Fibroblast of skin of scalp (primary cell): ENCODE measurements at places on chromosomes 5 and 9.

DNA sequence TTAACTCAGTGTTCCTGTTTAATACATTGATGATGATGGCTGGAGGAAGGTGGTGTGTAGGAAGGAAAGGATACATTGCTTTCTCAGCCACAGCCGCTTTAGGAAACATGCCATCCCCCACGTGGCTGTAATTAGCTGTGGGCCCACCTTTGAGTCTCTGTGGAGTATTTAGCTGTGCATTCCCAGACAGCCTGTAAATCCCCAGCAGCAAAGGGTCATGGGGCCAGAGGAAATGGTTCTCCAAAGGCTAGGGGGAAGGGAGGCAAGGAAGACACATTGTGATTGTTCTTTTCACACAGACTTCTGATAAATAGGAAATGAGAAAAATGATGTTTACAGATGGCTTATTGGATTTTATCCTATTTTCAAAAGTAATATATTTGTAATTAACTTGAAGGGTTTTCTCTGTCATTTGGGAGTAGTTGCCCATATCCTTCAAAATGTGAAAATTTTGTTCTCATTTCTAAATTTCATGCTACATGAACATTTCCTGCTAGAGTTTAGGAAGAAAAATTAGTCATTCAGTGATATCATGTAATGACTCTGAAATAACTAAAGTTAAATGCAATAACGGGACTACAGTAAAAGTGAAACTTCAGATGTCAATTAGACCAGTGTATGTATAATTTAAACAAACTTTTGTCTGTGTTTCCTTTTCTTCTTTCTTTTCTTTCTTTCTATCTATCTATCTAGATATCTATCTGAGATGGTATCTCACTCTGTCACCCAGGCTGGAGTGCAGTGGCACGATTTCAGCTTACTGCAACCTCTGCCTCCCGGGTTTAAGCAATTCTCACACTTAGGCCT is 24.3 kb upstream of the F2R start:
- DNase-seq = peak; percentile 76

DNA sequence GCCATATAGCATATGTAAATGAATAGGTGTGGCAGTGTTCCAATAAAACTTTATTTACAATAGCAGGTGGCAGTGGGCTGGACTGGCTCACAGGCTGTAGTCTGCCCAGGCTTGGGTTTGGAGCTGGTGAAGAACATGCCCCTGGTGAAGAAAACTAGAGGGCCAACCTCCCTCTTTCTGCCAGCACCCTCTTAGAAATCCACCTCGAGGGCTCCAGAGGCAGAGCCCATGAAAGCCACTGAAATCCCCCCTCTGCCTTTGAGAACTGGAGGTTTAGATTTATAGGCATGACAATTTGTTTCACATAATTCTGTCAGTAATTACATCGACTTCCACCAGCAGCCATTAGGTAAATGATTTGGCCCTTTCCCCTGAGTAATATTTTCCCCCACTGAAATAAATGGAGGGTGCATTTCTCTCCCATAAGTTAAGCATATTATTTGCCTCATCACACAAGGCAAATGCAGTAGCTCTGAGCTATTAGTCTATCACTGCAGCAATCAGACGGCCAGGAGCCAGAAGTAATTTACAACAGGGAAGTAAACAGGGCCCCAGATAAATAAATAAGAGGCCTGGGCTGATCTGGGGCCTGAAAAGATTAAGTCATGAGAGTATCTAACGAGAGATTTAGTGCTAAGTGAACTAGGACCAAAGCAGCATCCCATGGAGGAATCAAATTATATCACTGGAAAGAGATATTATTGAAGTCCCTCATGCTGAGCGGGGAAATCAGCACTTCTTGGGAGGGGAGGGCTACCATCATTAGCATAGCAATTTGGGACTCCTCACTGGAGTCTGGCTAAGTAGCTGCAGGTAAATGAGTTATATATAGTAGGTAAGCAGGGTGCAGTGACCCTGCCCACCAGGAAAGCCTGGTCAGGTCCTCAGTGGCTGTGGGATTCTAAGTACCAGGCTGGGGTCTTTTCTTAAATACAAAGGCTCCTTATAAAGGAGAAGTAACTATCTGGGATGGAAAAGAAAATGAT is 123.9 kb downstream of the SLIT3 start:
- DNase-seq = no peak

- DNase-seq = no peak
These were observed 2.4 kb upstream of the OMD start for GRCh38 chr9:92426501-92427145.

GRCh38 chr5:11048760-11049159 is 287.7 kb upstream of the DAP start:
- DNase-seq = no peak

GRCh38 chr5:5954275-5954598 is 424.1 kb downstream of the MED10 start:
- DNase-seq = no peak

- no peak for DNase-seq
These were observed 36.4 kb upstream of the CCDC152 start for GRCh38 chr5:42720251-42720650.

DNA sequence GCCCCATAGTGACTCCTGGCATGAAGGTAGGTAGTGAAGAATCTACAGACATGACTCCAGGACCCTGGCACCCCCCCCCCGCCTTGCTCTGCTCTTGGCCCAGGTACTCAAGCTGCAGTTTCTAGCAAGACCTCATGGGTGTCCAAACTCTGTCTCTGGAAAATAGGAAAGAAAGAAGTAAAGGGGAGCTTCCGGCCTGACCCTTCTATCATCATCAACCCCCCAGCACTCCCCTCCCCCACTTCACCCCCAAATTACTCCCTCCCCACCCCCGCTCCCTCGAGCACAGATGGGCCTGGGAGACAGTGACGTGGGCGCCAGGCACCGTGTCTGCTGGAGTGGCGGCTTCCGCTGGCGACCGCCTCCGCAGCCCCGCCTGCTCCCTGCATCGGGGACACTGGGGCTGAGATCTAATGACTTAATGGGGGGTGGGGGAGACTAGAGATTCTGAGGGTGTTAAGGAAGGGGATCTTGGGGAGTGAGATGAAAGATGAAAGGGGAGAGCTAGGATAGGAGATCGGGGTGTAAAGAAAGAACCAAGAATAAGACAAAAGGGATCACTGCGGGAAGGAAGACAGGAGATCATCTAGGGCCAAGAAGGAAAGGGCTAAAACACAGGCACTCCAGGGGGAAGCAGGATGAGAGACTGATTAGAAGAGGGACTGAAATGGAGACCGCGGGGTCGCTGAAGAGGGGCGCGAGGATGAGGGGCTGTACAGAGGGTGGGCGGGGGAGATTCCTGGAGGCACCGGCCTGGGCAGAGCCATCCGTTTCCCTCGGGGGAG is 1.1 kb upstream of the DNAJB5 start:
- DNase-seq = no peak
